Glomerular endothelial cell (primary cell): ENCODE measurements at places on chromosomes 3 and 15. TPM values are rescaled to one million over a fixed set of nuclear protein-coding genes. Genes with fewer than 3 reads are reported as not detected.

GRCh38 chr15:50113992-50114780 lies 4.8 kb downstream of the ATP8B4 start:
- no peak for DNase-seq

DNA sequence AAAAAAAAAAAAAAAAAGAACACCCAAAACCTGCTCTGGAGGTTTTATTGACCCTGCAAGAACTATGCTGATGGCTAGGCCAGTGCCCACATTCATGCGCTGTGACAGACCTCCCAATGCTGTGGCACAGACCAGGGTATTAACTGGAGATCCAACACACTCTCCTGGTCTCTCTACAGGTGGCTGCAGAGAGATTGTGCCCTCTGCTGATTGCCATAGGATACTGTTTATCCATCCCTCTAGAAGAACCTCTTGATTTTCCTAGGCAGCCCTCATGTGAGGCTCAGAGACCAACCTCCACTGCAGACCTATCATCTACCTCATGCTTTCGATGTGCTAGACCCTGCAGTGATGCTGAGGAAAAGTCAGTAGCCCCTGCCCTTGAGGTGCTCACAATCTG lies 125.5 kb upstream of the TRIM42 start:
- DNase-seq = no peak

DNA sequence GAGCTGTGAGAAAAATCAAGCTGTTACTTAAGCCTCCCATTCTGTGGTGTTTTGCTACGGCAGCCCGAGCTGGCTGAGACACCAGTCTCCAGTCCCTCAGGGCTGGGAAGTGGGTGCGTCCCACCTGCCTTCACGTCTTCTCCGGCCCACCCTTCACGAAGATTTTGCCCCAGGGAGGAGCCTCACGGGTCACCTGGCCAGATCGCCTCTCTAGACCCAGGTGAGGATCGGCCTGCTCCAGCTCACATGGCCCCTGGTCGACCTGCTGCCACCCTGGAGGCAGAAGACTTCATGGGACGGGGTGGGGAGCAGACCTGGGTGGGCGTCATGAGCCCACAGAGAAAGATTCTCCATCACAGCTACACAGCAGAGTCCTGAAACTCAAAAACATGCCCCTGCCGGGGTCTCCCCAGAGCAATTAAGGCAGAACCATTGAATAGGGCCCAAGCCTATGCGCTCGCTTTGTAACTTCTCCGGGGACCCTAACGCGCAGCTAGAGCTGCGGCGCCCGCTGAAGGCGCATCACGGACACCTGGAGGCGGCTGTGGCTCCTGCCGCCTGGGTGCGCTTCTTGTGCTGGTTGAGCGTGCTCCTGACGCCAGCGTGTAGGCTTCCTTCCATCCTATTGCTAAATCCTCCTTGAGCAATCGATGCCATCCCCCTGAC lies 92.6 kb upstream of the ALDH1A3 start:
- no peak for DNase-seq

- DNase-seq = no peak
Observed at GRCh38 chr3:184693011-184693975, 18.6 kb downstream of the MAGEF1 start.

GRCh38 chr3:10981961-10982360 lies 10.6 kb upstream of the SLC6A1 start:
- no peak for DNase-seq

Gene ZPLD1
- total RNA-seq = 0.10 TPM in 1 of 2 replicates, not detected in the other

Gene HTR3E
- total RNA-seq = not detected in 2 replicates

GRCh38 chr3:95715128-95715527 lies 1099.3 kb upstream of the EPHA6 start:
- no peak for DNase-seq

DNA sequence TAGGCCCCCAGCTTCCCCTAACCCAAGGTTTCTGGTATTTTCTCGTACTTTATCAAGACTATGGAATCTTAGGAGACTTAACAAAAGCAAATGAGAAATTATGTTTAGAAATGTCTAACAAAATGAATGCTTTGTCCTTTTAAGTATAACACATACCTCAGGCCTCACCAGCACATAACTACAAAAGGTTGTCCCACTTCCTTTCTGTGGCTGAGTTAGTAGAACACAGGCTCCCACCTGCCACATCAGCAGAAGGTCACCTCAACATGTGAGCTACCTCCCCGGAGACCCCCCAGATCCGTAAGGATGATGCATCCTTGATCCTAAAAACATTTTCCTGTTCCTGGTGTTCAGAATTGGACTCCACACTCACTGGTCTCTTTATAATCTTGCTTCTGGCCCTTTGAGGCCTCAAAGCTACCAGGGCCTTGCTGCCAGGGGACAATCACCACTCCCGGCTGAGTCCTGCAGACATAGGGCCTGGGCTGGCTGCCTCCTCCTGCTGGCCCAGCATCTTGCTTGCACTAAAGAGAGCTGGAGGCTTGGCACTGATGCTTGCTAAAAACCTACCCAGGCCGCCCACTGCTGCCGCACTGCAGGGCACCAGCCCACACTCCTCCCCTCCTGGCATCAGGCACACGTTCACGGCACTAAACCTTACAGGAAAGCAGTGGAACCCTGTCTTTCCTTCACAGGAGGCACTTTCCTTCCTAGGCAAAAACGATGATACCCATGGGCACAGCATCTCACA lies 2.9 kb downstream of the CCRL2 start:
- DNase-seq = no peak

DNA sequence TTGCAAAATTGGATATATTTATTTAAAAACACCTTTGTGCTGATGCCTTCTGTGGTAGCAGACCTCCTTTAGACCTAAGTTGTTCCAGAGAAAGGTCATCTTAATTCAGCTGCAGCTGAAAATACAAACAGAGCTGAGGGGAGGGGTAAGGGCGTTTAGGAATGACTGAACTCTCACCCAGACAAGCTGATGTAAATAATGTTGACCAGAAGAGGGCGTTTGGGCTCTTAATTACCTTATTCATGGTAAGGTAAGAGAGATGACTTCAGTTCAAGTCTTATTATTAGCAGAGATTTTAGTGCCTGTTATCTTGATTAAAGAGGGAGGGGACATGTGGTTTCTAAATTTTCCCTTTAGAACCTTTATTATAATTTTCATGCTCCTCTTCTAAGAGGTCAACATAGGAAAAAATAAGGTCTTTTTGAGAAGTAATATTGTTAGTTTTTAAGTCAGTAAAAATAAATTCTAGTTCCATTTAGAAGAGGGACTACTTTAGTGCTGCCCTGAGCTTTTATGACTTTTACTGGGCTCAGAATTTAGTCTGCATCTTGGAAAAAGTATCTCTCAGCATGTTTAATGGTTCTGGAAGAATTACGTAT lies 46.3 kb downstream of the GPR171 start:
- peak; percentile 39 for DNase-seq

GRCh38 chr3:95442766-95443165 lies 1371.6 kb upstream of the EPHA6 start:
- DNase-seq = no peak

Gene CHRD
- total RNA-seq = 0.78 and 1.9 TPM in 2 replicates

DNA sequence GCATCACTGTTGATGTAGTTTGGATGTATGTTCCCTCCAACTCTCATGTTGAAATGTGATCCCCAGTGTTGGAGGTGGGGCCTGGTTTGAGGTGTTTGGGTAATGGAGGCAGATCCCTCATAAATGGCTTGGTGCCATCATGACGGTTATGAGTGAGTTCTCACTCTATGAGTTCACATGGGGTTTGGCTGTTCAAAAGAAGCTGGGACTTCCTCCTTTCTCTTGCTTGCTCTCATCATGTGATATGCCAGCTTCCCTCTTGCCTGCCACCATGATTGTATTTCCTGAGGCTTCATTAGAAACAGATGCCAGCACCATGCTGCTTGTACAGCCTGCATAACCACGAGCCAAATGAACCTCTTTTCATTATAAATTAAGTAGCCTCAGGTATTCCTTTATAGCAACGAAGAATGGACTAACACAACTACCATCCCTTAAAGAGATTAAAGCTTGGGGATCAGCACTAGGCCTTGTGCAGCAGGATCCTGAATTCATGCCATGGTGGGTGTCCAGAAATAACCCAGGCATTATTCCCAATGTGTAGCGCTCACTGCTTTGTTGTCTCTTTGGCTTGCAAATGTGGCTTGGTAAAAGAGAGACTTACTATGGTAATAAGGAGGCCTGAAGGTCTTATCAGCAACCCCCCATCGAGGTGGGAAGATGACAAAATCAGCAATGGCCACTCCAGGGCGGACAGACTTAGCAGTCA lies 41.9 kb downstream of the NDUFB4 start:
- DNase-seq = no peak

DNA sequence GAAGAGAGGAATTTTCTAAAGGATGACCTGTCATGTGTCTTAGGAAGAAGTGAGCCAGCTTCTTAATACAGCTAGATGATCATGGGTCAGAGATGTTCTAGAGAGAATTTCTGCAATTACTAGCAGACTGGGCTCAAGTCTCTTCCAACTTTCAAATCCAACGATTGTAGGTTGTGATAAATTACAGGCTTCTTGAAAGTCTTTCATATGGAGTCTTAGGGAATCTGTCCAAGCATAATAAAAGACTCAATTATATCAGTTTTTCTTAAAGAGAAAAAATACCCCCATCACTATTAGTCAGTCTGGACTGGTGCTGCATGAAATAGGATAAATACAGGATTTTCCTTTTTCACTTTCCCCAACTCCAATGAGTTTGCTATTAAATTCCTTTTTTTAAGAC lies 59.1 kb downstream of the DRD3 start:
- no peak for DNase-seq

DNA sequence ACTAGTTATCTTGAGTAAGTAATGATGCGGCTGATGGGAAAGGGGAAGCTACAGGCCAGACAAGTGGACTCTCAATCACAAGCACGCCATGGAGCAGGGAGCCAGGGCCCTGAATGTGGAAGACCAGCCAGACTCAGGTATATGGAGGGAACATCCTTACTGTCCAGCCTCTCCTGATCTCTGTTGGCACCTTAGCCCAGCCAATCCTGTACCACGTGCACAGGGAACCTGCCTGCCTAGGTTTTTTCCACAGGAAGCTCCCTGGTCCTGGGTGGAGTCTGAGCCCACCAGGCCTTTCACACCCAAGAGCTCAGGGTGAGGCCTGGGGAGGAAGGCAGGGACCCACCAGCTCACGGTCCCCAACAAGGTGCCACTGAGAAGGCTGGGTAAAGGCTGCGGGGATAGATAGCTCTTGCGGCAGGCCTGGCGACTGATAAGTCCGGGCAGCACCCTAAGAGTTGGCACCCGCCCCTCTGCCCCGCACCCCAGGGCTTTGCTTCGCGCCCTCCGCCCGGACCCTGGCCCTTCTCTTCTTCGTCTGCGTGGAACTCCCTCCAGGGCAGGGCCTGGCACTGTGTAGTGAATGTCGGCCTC lies 933 bp upstream of the APEH start:
- DNase-seq = no peak

DNA sequence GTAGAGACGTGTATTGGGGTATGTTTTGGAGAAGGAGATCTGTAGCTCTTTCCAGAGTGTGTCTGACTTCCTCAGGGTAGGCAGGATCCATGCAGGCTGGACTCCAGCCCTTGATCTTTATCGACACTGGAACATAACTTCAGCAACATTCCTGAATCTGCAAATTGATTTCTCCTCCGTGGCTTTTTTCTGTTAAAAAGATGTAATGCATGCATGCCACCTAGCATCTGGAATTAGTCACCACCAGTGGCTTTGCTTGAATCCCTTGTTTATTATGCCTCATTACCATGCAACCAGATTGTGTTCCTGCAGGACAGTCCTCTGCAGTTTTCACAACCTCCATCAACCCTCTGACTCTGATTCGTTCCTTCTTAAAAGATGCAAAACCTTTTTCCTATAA lies 86.1 kb downstream of the CCNL1 start:
- no peak for DNase-seq
